Naive thymus-derived CD8-positive, alpha-beta T cell (primary cell): ENCODE measurements at places on chromosomes 16 and 17.

DNA sequence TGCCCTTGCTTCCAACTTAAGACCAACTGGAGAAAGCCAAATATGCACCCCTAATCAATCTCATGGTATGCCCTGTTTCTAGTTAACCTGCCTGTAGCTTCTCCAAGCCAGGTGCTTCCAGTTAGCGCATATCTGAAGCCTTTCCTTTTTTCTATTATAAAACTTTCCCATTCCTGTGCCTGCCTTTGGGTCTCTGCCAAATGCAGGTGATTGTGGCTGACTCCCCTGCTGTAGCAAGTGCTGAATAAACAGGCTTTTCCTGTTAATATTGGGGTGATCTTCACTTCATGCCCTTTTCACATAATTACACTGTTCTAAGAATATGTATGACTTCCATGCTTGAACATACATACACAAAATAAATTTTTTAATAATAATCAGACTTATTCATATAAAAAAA, 207.4 kb downstream of the TANC2 start:
- no peak for DNase-seq
- H3K4me1 ChIP-seq: no peaks in the 10 kb centered on the region
- no peak overlapping the region for H3K27ac ChIP-seq
- H3K27me3 ChIP-seq: no peaks in the 10 kb centered on the region
- no peak overlapping the region for H3K4me3 ChIP-seq

DNA sequence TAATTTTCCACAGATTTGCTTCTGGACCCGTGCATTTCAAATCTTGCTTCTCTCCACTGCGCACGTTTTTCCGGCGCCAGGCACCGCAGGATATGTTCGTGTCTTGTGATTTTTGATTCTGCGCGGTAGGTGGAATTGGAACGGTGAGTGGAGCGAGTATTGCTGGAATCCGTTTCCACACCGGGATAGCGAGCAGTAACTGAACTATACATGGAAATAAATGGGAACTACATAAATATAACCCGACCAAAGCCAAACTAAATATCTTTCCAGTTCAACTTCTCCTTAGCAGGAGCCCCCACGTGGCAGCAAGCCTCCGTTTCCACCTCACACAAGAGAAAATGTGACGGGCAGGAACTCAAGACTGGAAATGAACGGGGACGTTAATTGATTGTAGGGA, 154.0 kb downstream of the SEC14L1 start:
- H3K27ac ChIP-seq: no peak overlapping the region
- peaks cover 3% of the 10 kb centered on the region for H3K4me1 ChIP-seq
- H3K4me3 ChIP-seq: no peak overlapping the region
- DNase-seq: no peak

GRCh38 chr16:50671644-50672260, 9.4 kb downstream of the SNX20 start:
- DNase-seq: peak; percentile 35
- H3K4me3 ChIP-seq: no peak overlapping the region
- H3K27me3 ChIP-seq: no peaks in the 10 kb centered on the region
- peaks cover 67% of the 10 kb centered on the region for H3K36me3 ChIP-seq

DNA sequence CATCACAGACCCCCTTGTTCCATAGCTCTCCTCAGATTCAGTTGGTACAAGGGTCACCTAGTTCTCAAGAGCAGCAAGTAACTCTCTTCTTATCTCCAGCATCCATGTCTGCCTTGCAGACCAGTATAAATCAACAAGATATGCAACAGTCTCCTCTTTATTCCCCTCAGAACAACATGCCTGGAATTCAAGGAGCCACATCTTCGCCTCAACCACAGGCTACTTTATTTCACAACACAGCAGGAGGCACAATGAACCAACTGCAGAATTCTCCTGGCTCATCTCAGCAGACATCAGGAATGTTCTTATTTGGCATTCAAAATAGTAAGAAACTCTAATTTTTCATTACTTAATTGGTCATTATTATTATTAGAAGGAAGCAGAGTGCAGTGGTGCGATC, 32.4 kb downstream of the NQO1 start:
- no peak overlapping the region for H3K27ac ChIP-seq
- peaks cover 2% of the 10 kb centered on the region for H3K4me1 ChIP-seq
- no peaks in the 10 kb centered on the region for H3K27me3 ChIP-seq
- no peak for DNase-seq

- H3K27ac ChIP-seq: no peak overlapping the region
- no peaks in the 10 kb centered on the region for H3K36me3 ChIP-seq
- DNase-seq: no peak
- H3K27me3 ChIP-seq: peaks cover 9% of the 10 kb centered on the region
These were observed 18.7 kb upstream of the MEIOB start for GRCh38 chr16:1890708-1891050.

GRCh38 chr16:55012362-55012761, 81.7 kb downstream of the IRX5 start:
- H3K27me3 ChIP-seq: peaks cover 7% of the 10 kb centered on the region
- no peaks in the 10 kb centered on the region for H3K4me1 ChIP-seq
- H3K36me3 ChIP-seq: no peaks in the 10 kb centered on the region

DNA sequence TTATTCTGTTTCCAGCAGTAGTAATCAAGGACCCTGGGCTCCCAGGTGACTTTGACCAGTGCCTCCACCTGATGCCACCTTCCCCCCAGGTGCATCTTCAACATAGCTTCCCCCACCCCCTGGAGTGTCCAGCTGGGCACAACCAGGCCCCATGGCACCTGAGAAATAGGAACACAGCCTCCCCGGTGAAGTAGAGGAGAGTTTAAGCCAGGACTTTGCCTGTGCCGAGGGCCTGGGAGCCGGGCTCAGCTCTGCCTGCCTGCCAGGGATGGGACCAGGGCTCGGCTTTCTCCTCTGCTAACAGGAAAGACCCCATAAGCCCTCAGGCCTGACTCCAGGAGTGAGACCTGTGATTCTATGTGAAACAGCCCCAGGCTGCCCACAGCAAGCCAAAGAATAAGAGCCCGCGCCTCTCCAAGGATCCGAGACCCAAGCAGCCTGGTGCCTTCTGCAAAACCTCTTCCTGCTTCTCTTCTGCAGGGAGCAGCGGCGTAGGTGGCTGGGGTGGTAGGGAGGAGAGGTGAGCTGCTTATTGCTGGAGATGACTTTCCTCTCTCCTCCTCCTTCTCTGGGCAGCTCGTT, 16.4 kb upstream of the RBFOX3 start:
- no peaks in the 10 kb centered on the region for H3K4me1 ChIP-seq
- DNase-seq: no peak
- peaks cover 47% of the 10 kb centered on the region for H3K27me3 ChIP-seq
- H3K36me3 ChIP-seq: no peaks in the 10 kb centered on the region
- H3K4me3 ChIP-seq: no peak overlapping the region

- no peaks in the 10 kb centered on the region for H3K36me3 ChIP-seq
- no peak overlapping the region for H3K4me3 ChIP-seq
- no peak overlapping the region for H3K27ac ChIP-seq
- H3K27me3 ChIP-seq: peaks cover 5% of the 10 kb centered on the region
These were observed 26.8 kb upstream of the WSCD1 start for GRCh38 chr17:6043405-6043804.

GRCh38 chr17:76997981-76998531, 129.9 kb downstream of the MGAT5B start:
- H3K27me3 ChIP-seq: no peaks in the 10 kb centered on the region
- H3K4me3 ChIP-seq: peak overlapping the region; percentile 71
- peaks cover 58% of the 10 kb centered on the region for H3K4me1 ChIP-seq
- peak; percentile 66 for DNase-seq
- peak overlapping the region; percentile 98 for H3K27ac ChIP-seq

- no peaks in the 10 kb centered on the region for H3K4me1 ChIP-seq
- H3K27me3 ChIP-seq: peaks cover 10% of the 10 kb centered on the region
These were observed 20.7 kb upstream of the CDH13 start for GRCh38 chr16:82605863-82606620.

DNA sequence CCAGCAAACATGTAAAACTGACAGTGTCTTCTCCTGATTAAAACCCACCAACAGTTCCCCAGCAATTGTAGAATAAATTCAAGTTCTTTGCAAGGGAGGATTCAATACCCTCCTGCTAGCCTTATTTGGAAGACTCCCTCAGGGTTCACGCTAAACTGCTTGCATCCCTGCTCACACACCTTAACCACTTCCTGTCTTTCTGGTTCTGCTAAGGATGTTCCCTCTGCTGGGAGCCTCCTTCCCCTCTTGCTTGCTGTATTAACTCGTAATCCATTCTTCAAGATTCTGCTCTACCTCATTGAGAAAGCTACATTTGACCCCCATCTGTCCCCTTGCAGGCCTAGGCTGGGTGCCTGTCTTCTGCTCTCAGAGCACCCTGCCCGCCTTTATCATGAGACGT, 2.3 kb upstream of the SHISA6 start:
- DNase-seq: no peak
- H3K4me3 ChIP-seq: no peak overlapping the region

- H3K27ac ChIP-seq: peak overlapping the region; percentile 99
- peak overlapping the region; percentile 9 for H3K4me3 ChIP-seq
- H3K36me3 ChIP-seq: peaks cover 19% of the 10 kb centered on the region
These were observed 54.5 kb upstream of the MTSS2 start for GRCh38 chr16:70740174-70740913.

GRCh38 chr17:21363776-21364642, 12.1 kb upstream of the KCNJ12 start:
- H3K27me3 ChIP-seq: no peaks in the 10 kb centered on the region
- H3K4me1 ChIP-seq: no peaks in the 10 kb centered on the region
- no peaks in the 10 kb centered on the region for H3K36me3 ChIP-seq

DNA sequence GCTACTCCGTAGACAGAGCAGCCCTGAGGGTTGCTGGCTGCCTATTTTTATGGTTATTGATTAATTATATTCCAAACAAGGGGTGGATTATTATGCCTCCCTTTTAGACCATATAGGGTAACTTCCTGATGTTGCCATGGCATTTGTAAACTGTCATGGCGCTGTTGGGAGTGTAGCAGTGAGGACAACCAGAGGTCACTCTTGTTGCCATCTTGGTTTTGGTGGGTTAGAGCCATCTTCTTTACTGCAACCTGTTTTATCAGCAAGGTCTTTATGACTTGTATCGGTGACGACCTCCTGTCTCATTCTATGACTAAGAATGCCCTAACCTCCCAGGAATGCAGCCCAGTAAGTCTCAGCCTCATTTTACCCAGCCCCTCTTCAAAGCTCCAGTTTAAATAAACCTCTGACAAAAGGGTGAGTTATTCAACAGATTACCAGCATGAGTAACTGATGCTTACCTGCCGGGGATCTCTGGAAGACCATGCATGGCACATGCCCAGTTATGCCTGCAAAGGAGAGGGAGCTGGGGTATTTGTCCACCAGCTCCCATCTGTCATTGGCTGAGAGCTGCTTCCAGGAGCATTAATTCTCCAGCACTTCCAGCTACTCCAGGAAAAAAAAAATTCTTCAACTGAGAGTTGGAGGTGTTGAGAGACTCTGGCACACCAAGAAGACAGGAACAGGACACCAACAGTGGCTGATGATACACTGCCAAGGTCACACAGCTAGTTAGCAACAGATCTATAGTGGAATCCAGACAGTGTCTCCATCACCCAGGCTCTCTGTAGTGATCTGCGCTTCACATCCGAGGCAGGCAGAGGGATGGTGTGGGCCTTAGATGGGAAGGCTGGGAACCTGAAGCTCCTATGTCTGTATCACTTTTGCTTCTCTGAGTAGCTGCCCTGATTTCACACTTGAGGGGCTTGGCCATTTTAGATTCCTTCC, 36.6 kb upstream of the IL21R start:
- H3K36me3 ChIP-seq: no peaks in the 10 kb centered on the region
- no peak overlapping the region for H3K27ac ChIP-seq
- no peak overlapping the region for H3K4me3 ChIP-seq
- H3K27me3 ChIP-seq: no peaks in the 10 kb centered on the region

- peak overlapping the region; percentile 69 for H3K27ac ChIP-seq
- H3K4me3 ChIP-seq: no peak overlapping the region
These were observed 24.5 kb downstream of the KSR1 start for GRCh38 chr17:27480699-27481098.

DNA sequence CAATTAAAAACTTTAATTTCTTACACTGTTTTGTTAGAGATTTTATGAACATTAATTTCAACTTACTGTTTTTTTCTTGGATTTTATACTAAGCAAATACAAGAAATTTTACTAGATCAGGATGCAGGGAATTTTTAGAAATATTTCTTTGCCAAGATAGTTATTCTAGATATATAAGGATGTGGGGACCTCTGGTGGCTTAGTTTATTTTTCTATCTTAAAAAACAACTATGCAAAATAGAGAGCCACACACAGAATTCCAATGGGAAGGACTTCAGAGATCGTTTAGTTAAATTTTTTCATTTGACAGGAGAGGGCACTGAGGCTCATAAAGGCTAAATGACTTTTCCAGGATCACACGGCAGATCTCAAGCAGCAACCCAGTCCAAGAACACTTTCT, 23.0 kb upstream of the CAPNS2 start:
- H3K27ac ChIP-seq: no peak overlapping the region
- no peaks in the 10 kb centered on the region for H3K4me1 ChIP-seq
- no peaks in the 10 kb centered on the region for H3K27me3 ChIP-seq
- DNase-seq: no peak
- H3K36me3 ChIP-seq: no peaks in the 10 kb centered on the region

DNA sequence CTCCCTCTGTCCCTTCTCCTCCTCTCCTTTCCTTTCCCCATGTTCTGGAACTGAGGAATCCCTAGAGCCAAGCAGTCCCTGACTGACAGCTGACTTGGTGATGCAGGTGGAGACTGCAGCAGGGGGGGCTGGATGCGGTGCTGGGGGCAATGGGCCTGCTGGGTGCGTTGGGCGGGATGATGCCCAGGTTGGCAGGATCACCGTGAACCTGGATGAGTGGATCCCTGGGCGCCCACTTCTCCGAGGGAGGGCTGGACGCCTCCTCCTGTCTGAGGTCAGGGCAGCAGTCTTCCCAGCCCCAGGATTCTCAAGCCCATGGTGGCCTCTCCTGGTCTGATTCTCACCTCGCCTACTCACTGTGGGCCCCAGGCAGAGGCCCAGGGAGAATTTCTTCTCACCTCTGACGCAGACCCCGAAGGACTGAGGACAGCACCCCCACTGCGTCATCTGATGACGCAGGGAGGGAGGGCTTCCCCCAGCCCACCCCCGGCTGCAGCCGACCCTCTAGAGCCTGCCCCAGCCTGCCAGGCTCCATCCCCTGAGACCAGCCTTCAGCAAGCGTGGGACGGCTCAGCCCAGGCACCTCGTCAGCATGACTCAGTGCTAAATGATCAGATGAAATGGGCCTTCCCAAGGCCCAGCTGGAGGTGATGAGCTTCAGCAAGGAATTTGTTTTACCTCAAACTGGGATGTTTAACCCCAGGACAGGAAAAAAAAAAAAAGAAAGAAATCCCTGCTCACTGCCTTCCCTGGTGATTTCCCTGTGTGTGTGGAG, 188.0 kb upstream of the TNRC6C start:
- peak; percentile 49 for DNase-seq
- peaks cover 14% of the 10 kb centered on the region for H3K4me1 ChIP-seq
- no peak overlapping the region for H3K27ac ChIP-seq
- no peaks in the 10 kb centered on the region for H3K36me3 ChIP-seq
- H3K27me3 ChIP-seq: no peaks in the 10 kb centered on the region
- H3K4me3 ChIP-seq: no peak overlapping the region

GRCh38 chr17:19284005-19284959, 47.1 kb downstream of the EPN2 start:
- peak overlapping the region; percentile 49 for H3K27ac ChIP-seq
- peaks cover 5% of the 10 kb centered on the region for H3K4me1 ChIP-seq
- peaks cover 2% of the 10 kb centered on the region for H3K36me3 ChIP-seq
- DNase-seq: no peak

- H3K27me3 ChIP-seq: no peaks in the 10 kb centered on the region
- H3K27ac ChIP-seq: no peak overlapping the region
- peaks cover 33% of the 10 kb centered on the region for H3K36me3 ChIP-seq
- H3K4me1 ChIP-seq: no peaks in the 10 kb centered on the region
- DNase-seq: no peak
These were observed 133.9 kb downstream of the SOCS1 start for GRCh38 chr16:11121914-11122692.

GRCh38 chr16:87248714-87249113, 68.5 kb downstream of the C16orf95 start:
- H3K4me1 ChIP-seq: no peaks in the 10 kb centered on the region
- no peaks in the 10 kb centered on the region for H3K27me3 ChIP-seq
- H3K4me3 ChIP-seq: no peak overlapping the region
- no peaks in the 10 kb centered on the region for H3K36me3 ChIP-seq
